BJ (cell line): ENCODE measurements at places on chromosomes 3 and 15. TPM values are rescaled to one million over a fixed set of nuclear protein-coding genes. Genes with fewer than 3 reads are reported as not detected.

GRCh38 chr15:70337277-70338186 is 239.8 kb upstream of the TLE3 start:
- no peak for DNase-seq

GRCh38 chr3:195766671-195767070 is 45.1 kb downstream of the MUC4 start:
- no peak for DNase-seq

Gene SPATA16
- polyA plus RNA-seq, result not detected in 2 replicates

DNA sequence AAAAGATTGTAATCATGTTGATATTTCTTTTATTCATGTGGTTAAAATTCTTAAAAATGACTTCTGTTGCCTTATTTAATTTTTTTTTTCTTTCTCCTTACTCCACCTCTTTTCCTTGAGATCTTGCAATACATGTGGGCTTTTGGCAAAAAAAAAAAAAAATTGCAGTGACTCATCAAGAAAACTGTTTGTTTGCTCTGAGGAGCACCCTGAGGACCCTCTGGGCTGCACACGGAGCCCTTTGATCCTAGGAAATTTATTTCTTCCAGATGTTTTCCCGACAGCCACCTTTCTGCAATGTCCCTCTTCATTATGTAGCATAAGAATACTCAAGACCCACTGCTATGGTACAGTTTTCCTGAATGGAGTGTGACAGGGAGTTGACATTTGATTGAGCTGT is 371.7 kb downstream of the ZBTB20 start:
- DNase-seq, result no peak

DNA sequence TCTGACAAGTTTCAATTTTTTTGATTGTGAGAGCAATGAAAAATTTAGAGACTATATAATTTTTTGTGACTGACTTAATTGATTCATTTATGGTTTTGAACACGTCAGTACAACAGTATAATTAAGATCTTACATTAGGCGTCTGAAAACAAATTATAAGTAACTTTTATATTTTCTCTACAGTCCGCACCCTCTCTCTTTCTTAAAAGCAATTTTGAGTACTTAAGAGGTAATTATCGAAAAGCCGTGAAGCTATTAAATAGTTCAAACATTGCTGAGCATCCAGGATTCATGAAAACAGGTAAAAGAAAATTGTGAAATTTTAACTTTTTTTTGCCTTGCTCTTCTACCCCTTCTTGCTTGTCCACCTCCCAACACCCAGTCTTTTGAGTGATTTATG is 34.9 kb downstream of the CNOT10 start:
- DNase-seq, result no peak

Gene KLHL24
- polyA plus RNA-seq, result 11.0 and 22.3 TPM in 2 replicates

DNA sequence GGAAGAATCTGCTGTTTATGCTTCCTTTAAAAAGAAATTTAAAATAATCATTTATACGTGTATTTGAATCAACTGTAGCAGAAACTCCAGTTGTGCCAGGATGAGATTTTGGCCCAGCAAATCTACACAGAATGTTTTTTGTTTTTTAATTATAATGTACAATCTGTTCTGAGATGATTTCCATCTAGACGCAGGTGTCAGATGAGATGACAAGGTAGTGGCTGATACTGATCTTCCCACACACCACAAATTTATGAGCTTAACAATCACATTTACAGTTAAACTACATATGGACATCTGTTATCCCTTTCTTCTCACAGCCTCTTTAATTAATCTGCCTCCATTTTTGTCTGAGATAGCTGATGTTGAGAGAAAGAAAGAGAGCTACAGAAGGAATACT is 23.6 kb downstream of the DCLK3 start:
- no peak for DNase-seq

- no peak for DNase-seq
Measured at GRCh38 chr3:74897006-74897405, 282.5 kb upstream of the CNTN3 start.

Gene ADCY5
- polyA plus RNA-seq, result 0.21 and 0.23 TPM in 2 replicates
